ENCODE measurements at places on chromosomes 5 and 9.

GRCh38 chr5:50792843-50793242 lies 126.4 kb downstream of the PARP8 start:
- no peak for DNase-seq

DNA sequence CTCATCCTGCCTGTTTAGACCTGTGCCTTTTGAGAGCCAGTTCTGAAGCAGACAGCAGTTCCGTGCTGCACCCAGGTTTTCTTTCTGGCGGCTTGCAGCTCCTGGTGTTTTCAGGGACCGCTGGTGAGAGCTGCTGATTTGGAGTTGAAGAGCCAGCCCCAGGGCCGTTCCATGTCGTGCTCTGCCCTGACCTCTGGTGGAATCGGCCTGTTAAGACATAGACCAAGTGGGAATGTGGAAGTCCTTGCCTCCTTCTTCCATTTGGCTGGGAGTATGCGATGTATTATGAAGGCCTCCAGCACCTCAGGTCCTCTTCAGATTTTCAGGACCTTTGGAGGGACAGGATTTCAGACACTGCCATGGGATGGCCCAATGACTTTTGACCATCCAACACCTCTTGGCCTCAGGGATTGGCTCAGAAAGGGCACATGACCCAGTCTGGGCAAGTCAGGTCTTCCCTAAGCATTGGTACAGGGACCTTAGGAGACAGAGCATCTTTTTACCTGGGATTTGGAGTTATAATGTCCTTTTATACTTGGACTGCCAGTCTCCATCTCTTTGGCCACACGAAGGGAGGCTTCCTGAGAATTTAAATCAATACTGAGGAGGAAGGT lies 136.1 kb upstream of the CLINT1 start:
- no peak for DNase-seq

GRCh38 chr5:43268188-43268820 lies 44.9 kb downstream of the HMGCS1 start:
- no peak for DNase-seq

GRCh38 chr9:5896863-5897262 lies 6.2 kb downstream of the MLANA start:
- no peak for DNase-seq

DNA sequence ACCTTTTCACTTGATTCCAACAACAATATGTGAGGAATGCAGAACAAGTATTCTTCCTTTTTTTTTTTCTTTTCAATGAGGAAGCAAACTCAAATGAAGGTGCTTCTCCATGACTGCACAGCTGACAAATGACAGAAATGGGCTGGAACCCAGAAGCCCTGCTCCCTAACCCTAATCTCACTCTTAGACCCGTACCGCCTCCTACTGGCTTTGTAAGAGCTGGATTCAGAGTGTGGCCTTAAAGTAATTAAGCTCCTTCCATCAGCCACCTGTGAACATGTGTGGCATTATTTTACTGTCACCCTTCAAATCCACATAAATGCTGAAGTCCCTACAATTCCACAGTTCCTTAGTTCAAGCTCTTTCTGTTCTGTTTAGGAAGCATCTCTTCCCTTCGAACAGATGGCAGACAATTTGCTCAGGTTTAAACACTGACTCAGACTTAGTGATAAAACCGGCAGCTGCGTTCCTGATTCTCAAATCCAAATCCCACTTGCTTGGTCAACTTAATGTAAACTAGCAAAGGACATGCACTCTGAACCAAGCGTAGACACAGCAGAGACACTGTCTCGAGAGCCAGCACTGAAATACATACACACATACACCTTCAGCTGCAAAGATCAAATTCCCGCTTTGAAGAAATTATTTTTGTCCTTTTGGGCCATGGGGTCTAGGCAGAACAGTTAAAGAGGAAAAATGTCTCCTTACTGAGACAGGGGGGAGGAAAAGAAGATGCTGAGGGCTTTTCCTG lies 316.7 kb upstream of the TLE4 start:
- no peak for DNase-seq

DNA sequence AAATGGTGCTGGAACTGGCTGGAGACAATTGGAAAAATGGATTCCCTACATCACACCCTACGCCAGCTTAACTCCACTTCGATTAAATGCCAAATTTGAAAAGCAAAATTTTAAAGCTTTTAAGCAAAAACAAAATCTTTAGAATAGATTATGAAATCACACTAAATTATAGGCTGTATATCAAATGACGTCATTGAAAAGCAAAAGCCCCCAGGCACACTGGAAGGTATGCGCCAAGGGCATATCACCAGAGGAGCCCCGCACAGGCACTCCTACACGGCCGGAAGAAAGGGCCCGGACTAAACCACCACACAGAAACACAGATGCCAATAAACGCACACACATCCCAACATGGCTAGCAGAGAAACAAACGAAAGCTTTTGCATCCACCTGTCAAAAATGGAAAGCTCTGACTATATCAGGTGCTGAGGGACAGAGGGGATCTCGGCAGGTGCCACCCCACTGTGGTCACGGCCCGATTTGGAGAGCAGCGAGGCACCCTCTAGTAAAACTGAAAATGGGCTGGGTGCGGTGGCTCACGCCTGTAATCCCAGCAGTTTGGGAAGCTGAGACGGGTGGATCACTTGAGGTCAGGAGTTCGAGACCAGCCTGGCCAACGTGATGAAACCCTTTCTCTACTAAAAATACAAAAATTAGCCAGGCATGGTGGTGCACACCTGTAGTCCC lies 17.0 kb upstream of the MXD3 start:
- DNase-seq, result no peak

DNA sequence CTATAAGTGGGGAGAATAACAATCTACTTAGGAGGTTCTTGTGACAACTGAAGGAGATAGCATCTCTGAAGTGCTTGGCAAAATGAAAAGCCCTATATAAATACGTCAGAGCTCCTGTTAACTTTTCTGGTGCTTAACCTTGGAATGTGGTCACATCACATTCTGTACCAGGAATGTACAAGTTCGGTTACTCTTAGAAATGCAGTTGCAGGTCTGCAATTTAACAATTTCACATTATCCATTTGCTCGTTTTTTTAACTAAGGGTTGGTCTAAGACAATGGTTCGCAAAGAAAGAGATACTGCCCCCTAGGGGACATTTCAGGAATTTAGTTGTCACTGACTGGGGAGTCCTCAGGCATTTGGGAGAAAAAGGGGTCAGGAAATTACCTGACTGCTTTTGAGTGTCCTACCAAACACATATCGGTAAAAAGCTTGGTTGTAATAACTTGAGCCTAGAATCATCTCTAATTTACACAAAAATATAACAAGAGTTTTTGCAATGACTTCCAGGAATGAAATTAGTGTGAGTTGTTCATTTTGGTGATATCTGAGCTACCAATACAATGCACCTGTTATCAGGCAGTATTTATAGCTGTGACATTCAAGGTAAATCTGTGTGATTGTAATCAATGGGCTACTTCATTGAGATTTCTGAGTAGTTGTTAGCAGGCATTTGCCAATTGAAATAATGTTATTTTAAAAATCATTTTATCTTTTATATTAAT lies 5.4 kb upstream of the HBEGF start:
- DNase-seq, result peak; percentile 32
